ENCODE measurements at places on chromosomes 16 and 17. TPM values are rescaled to one million over a fixed set of nuclear protein-coding genes. Genes with fewer than 3 reads are reported as not detected.

The SOX15 gene
- total RNA-seq: 0.28 TPM

The CNP gene
- 50.8 TPM for total RNA-seq

The DHRS11 gene
- 5.9 TPM for total RNA-seq

The KRT14 gene
- total RNA-seq: not detected

The ODAD4 gene
- 0.18 TPM for total RNA-seq

The SLC16A6 gene
- total RNA-seq: 0.63 TPM

The IGF2BP1 gene
- total RNA-seq: 1.6 TPM

The C17orf67 gene
- total RNA-seq: 1.0 TPM

The SGCA gene
- total RNA-seq: 0.75 TPM

The HAS3 gene
- total RNA-seq: 1.1 TPM

The RARA gene
- 7.6 TPM for total RNA-seq

The DPH1 gene
- 16.8 TPM for total RNA-seq

The SCN4A gene
- total RNA-seq: under 0.01 TPM

The RNF222 gene
- total RNA-seq: not detected

The TOX3 gene
- not detected for total RNA-seq

The CRHR1 gene
- not detected for total RNA-seq

The NPW gene
- total RNA-seq: 0.38 TPM
